Tongue (tissue), 3 donors: ENCODE measurements at places on chromosomes 1 and 21. TPM values are rescaled to one million over a fixed set of nuclear protein-coding genes. Genes with fewer than 3 reads are reported as not detected.

DNA sequence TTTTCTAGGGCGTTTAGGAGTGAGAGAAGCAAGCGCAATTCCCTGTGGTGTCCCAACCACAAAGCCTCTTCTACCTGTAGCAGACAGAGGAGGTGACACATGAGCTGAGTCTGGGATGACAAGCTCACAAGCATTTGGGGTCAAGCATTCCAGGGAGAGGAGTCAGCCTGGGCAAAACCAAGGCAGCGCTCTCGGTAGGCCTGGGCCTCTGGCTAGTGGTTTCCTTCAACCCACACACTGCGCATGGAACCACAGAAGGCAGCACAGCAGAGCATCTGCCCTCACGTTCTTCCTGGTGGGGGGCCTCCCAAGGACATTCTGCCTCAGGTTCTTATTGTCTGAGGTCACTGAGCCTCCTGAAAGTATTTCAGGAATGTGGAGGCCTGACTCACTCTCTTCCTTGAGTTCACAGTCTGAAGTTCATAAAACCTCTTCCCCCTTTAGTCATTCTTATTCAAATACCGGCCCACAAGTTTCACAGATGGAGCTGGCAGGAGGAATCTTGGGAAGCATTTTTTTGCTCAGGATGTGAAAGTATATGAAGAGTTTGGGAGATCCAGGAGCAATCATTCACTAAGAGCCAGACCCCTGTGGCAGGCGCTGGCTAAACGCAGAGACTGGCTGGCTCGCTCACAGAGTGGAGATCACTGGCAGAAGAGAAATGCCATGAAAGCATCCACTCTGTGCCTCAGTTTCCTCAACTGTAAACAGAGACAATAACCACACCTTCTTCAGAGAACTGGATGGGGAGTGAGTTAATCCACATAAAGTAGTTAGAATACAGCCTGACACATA is 26.8 kb downstream of the CCN1 start:
- DNase-seq: no peak

WDR4 gene
- total RNA-seq: 13.7 TPM

- no peak for DNase-seq
These were observed 10.7 kb downstream of the HES2 start for GRCh38 chr1:6409053-6409452.

YARS1 gene
- 36.1 TPM for total RNA-seq

DNA sequence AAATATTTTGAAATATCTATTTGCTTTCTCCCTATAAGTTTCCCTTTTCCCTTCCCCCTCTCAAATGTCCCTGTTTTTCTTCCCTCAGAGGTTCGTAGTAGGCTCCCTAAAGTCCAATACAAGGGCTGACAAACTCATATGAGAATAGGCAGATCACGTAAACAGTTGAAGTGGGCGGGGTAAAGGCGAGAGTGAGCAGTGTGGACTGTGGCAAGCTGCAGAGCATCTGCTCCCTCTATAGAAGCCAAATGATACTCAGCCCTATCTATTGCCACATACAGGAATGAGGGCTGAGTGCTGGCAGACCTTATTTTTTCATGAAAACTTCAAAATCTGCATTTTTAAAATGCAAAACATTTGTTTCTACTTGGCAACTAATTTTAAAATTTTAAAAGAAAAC is 26.3 kb downstream of the PRDX6 start:
- no peak for DNase-seq
